Activated naive CD4-positive, alpha-beta T cell treated with anti-CD3 and anti-CD28 coated beads, Interleukin-2, amount 50 U/mL, for 16 hours (primary cell): ENCODE measurements at places on chromosomes 1 and 21.
A peak's percentile ranks its signal among the peaks of the same experiment; 100 is the strongest.

DNA sequence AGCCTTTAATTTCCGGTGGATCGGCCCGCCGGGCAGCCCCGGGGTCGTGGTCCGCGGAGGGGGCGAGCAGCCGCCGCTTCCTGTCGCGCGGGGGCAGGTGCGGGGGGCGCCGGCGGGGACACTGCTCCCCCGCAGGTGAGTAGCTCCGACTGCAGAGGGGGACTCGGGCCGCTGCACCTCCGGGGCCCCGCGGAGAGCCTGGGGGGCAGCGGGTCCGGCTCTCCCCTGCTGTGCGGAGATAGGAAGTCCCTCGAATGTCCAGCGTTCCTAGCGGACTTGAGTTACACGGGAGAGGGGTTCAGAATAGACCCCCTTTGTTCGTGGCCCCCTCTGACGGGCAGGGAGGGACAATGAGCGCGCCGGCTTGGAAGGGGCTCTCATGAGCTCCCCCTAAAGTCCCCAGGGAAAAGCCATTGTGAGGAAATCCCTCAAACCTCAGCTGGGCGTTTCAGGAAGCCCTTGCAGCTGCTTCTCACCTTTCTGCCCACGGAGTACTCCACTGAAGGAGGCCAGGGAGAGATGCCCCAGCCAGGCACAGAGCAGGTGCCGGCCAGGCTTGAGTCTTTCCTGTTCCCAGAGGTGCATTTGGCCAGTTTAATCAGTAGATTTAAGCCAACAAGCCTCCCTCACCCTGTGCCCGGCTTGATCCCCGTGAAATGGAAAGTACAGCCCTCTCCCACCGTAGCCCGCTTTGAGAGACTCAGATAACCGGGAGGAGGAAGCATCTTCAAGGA lies 925 bp downstream of the PDE9A start:
- no peak for DNase-seq

GRCh38 chr1:109299558-109300343 lies 7.1 kb downstream of the MYBPHL start:
- DNase-seq, result no peak

DNA sequence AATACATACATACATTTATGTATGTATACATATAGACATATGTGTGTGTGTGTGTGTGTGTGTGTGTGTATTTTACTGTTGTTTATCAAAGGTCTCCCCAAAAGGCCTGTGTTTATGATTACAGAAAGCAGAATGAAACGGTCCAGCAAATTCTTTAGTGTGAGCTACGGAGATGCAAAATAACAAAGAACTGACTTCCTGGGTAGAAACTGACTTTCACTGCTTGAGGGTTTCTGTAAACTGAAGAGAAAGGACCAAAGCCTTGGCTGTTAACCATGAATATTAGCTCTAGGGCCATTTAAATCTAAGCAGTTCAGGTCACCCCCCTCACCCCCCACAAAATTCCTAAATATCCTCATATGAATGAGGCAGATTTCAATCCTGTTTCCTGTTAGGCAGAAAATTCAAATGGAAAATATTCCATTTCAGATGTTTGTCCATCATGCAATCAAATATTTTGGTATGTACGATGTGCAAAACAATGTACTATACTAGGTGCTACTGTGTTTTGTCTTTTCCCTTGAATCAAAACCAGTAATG lies 213.2 kb downstream of the TGFB2 start:
- DNase-seq, result no peak

DNA sequence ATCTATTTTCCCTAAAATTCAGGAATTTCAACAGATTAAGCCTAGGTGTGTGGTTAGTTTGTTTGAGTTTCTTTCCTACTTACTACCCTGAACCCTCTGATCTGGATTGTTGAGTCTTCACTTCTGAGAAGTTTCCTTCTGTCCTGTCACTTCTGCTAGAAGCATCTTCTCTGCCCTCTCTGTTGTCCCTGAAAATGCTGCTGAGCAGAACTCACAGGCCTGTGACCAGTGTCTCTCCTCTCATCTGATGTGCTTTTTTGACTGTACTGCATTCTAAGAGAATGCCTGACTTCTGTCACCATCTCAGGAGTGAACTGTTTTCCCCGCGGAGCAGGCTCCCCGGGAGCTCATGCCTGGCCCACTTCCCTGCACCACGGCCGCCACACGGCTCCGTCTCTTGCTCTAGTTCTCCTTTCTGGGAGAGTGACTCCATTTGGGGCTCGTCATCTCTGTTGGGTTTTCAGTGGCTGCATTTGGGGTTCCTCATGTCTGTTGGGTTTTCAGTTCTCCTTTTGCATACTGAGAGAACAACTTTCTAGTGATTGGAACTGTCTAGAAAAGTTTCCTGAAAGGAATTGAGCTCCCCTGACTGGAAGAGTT lies 77.9 kb downstream of the POFUT2 start:
- no peak for DNase-seq

- DNase-seq, result peak; percentile 67
Observed at GRCh38 chr1:110674337-110675059, at the start of gene KCNA3. Gene KCNA3 (minus strand): TSS chr1:110674940. CDS start chr1:110674809, 131 bp downstream.

DNA sequence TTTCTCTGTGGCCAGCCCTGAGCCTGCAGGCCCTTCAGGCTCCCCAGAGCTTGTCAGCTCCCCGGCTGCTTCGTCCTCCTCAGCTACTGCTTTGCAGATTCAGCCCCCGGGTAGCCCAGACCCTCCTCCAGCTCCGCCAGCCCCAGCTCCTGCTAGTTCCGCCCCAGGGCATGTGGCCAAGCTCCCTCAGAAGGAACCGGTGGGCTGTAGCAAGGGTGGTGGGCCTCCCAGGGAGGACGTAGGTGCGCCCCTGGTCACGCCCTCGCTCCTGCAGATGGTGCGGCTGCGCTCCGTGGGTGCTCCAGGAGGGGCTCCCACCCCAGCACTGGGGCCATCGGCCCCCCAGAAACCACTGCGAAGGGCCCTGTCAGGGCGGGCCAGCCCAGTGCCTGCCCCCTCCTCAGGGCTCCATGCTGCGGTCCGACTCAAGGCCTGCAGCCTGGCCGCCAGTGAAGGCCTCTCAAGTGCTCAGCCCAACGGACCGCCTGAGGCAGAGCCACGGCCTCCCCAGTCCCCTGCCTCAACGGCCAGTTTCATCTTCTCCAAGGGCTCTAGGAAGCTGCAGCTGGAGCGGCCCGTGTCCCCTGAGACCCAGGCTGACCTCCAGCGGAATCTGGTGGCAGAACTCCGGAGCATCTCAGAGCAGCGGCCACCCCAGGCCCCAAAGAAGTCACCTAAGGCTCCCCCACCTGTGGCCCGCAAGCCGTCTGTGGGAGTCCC lies 45.4 kb downstream of the YARS1 start:
- no peak for DNase-seq

DNA sequence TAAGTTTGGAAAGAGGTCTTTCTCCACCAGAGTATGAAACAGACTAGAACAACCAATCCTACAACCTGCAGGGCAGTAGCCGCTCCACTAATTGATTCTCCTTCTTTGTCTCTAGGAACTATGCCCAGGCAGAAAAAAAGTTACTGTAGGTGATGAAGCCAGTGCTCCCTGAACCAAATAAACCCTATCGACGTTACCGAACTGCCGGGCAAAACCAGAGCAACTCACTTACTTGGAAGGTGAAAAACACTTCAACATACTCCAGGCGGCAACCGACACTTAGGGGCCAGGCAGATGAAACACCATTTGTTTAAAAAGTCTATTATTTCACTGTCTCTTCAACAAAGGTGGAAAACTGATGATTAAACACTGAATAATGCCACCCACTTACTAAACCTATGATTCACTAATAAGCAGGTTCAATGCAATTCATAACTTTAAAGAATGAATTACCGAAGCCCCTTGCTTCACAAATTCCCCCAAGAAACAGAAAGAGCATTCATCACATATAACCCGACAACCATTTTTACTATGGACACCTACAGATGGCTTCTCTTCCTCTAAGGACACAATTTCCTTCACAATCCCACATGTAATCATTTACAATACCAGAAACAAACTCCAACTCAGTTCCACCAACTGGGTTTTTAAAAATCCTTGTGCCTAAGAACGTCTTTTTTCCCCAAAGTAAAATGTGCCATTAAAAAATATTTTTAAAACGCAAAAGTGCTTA lies 1.6 kb downstream of the NRIP1 start:
- peak; percentile 49 for DNase-seq

DNA sequence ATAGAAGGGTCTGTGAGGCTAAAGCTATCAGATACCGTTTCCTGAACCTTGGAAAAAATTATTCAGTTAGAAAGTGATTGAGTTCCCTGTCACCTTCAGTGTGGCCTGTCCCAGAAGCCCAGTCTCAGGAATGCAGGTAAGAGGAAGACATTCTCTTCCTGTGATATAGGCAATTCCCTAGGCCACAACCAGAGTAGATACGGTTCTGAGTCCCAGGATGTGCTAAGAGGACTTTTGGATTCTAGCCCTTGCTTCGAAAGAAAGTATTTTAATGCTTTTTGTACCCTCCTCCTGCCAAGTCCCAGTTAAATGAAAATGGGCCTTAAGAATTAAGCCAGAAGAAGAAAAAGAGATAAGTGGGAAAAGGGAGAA lies 313.5 kb upstream of the PLXNA2 start:
- no peak for DNase-seq

- no peak for DNase-seq
Observed at GRCh38 chr1:62746086-62746808, 37.7 kb upstream of the ATG4C start.
